Stimulated activated CD4-positive, alpha-beta T cell treated with anti-CD3 and anti-CD28 coated beads, TNF-alpha, amount 100 ng/mL, for 48 hours (primary cell): ENCODE measurements at places on chromosomes 1 and 21.

- no peak for DNase-seq
Measured at GRCh38 chr1:183346276-183346732, 71.9 kb downstream of the NMNAT2 start.

GRCh38 chr1:14253676-14254075 is 344.8 kb upstream of the KAZN start:
- DNase-seq = no peak

DNA sequence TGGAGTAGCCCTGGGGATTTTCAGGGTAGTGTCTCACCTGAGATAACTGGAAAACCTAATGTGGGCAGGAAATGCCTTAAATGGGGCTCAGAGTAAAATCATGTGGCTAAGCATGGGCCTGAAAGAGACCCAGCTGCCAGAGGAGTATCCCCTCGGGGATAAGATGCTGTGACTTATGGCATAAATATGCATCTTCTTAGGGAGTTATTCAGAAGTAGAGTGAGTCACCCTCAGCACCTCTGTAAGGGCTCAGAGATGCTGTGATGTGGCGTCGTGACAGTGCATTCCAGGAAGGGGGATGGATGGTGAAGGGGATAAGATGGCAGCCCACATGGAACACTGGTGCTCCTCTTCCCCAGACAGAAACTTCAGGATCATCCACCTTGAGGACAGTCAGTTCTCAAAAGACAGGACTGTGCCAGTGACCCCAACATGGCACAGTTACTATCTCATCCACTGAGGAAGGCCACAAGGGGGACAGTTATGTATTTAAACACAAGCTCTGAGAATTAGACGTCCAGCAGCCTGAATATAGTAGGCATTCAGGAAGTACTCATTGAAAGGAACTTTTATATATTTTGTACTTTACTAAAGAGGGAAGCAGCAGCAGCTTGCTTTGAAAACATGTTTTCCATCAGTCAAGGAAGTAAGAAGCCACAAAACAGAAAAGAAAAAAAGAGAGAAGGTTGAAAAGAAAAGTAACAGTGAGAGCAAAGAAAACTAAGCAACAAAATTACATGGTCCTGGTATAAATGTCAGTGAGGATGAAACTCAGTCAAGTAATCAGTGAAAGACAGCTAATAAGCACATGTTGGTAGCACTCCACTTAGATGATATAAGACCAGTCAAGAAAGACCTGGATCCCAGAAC is 8.3 kb downstream of the IL24 start:
- no peak for DNase-seq

- peak; percentile 40 for DNase-seq
Measured at GRCh38 chr1:210328746-210329503, at the start of gene HHAT. TSS of gene HHAT (plus strand) at chr1:210328902. CDS start at chr1:210348976, 20,074 bp downstream.

DNA sequence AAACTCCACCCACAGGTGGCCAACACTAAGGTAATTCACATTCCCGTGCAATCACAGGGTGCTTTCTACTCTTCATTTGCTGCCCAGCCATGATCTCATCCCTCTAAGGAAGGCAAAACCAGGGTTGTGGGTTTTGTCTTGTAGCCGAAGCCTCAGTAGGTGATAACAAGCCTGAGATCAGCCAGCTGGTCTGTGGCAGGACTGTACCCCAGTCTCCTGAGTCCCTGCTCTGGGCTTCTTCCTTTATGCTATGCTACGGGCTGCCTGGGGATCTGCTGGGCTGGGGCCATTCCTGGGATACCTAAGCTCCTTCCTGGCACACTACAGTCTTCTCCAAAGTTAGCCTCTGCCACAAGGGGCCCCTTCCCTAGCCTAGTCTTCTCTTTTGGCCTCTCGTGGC is 9.8 kb downstream of the PPFIA4 start:
- DNase-seq = no peak

- no peak for DNase-seq
Measured at GRCh38 chr1:197140121-197140520, 6.3 kb downstream of the ASPM start.

DNA sequence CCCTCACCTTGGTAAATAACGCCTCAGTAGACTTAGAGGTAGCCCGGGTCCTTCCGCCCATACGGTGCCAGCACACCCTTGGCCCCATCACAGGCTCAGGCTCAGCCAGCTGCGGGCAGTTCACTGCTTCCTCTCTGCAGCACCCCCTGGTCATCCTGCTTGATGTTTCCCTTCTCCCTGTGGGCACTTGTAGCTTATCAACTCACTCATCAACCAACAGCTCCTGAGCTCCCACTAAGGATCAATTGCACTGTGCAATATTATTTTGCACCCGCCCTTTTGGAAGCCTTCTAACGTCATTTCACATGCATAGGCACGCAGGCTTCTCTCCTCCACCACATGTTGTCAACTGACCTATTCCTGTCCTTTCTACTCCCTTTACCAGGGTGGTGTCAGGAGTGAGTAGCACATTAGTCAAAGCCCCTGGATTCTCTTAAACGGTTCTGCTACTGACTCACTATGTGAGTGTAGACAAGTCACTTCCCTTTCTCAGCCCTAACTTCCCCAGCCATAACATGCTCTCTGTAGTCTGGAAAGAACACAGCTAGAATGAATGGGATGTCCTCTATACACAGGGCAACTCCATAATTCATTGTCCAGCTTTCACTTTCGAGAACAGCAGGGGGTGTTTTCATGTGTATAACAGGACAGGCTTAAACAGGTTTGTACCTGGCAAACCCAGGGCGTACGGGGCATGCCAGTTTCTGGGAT is 47.1 kb upstream of the IRF2BP2 start:
- DNase-seq = no peak

GRCh38 chr1:61285371-61285885 is 203.1 kb downstream of the NFIA start:
- no peak for DNase-seq

- DNase-seq = no peak
Measured at GRCh38 chr1:201593200-201593921, 54.4 kb downstream of the NAV1 start.

DNA sequence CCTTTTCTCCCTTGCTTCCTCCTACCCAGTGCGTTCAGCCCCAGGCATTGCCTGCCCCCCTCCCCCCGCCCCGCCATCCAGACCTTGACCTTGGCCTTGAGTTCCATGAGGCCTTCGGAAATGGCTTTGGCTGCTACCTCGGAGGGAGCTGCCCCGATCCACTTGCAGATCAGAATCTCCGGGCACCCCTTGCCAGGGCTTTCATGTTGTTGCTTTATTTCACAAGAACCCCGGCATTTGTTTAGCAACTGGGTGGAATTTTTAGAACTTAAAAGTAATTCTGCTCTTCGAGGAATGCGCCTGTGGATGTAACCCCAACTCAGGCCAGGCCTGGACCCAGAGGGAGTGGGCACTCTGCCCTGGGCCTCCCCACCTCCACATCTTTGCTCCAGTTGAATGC is 154.1 kb upstream of the TMEM51 start:
- no peak for DNase-seq

DNA sequence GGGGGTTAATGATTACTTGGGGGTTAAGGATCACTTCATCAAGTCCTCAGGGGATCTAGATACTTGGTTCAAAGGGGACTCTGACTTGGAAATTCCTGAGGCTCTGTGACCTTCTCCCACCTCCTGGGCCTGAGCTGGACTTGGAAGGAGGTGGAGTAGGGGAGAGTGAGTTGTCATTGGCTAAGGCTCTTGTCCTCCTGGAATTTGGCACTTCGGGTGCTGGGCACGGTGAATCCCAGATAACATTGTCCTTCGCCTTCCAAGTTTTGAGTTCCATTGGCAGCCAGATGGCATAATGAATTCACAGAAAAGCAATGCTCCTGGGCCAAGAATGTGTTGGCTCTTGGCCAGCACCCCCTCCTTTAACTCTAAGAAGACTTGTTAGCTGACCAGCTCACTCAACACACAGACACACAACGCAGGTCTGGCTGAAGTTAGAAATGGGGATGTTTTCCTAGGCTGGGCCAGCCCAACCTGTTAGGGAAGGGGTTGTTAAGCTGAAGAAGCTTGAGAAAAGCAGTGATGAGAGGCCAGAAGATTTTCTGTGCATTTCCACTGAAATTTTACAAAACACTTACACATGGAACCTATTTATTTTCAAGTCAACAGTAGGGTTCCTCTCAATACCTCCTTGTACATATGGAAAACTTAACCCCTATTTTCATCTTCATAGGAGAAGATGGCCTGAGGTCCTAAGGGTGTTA is 29.7 kb downstream of the SLC26A9 start:
- DNase-seq = no peak

DNA sequence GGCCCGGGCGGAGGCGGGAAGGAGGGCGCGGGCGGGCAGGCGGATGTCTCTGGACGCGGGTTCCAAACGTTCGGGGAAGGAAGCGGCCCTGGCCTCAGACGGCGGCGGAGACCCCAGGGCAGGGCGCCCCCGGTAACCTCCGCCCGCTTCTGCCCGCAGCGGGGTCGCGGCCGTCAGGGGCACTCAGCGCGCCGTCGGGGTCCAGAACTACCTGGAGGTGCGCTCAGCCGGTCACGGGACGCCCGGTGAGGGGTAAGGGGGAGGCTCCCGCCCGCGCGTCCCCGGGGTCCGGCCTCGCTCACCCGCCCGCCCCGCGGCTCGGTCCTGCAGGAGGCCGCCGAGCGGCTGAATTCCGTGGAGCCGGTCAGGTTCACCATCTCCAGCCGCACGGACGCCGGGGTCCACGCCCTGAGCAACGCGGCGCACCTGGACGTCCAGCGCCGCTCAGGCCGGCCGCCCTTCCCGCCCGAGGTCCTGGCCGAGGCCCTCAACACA is 406 bp downstream of the PUSL1 start:
- no peak for DNase-seq

- no peak for DNase-seq
Measured at GRCh38 chr21:37166733-37167132, 93.7 kb downstream of the TTC3 start.

GRCh38 chr1:68010090-68010489 is 40.3 kb downstream of the DIRAS3 start:
- DNase-seq = no peak

GRCh38 chr1:156747742-156748669 is 3.5 kb downstream of the HDGF start:
- no peak for DNase-seq

- DNase-seq = no peak
Measured at GRCh38 chr1:160243767-160244166, 18.6 kb downstream of the DCAF8 start.

DNA sequence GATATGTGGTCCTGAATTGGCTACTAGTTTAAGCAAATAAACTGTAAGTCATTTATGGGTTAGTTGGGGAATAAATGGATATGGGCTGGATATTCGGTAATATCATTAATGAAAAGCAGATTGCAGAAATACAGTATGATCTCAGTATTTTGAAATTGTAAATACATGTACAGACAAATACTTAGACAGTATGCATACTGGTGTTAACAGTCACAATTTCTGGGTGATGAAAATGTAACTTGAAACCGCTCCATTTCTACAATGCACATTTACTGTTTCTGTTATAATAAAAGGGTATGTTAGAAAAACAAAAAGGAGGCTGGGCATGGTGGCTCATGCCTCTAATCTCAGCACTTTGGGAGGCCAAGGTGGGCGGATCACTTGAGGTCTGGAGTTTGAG is 28.0 kb downstream of the BLZF1 start:
- DNase-seq = no peak

- no peak for DNase-seq
Measured at GRCh38 chr1:50878434-50878833, 81.6 kb downstream of the FAF1 start.

- DNase-seq = no peak
Measured at GRCh38 chr1:57278558-57278957, 145.3 kb downstream of the DAB1 start.

DNA sequence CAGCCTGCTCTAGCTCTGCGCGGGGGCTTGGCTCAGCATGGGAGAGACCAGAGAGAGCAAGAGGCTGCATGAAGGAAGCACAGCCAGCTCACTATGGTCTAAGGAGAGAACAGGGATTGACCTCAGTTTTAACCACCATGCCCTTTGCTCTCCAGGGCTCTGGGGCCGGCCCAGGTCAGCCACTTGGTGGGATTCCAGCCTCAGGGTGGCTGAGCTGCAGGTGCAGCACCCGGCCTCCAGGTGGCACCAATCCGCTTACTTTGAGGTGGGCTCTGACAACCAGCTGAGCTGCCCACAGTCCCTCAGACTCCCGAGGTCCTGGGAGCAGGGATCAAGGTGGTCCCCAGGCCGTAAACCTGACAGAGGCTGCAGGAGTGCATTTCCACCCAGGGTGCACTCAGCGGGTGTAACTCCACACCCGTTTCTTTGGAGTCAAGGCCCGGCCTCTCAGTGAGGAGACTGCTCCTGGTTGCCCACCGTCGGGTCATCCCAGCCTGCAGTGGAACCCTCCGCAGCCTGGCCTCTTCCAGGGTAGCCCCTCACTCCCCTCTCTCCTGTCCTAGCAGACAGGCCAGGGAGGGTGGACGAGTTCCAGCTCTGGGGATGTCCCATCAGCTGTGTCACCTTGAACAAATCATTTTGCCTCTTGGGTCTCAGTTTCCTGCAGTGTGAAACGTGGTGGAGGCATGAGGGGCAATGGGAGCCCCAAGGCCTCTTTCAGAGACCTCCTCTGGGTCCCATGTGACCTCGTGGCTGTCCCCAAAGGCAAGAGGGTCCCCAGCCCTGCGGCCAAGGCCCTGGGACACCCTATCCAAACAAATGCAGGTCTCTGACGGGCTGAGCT is 607 bp upstream of the LGR6 start:
- DNase-seq = no peak

- DNase-seq = no peak
Measured at GRCh38 chr1:15417059-15417934, 7.6 kb downstream of the EFHD2 start.

DNA sequence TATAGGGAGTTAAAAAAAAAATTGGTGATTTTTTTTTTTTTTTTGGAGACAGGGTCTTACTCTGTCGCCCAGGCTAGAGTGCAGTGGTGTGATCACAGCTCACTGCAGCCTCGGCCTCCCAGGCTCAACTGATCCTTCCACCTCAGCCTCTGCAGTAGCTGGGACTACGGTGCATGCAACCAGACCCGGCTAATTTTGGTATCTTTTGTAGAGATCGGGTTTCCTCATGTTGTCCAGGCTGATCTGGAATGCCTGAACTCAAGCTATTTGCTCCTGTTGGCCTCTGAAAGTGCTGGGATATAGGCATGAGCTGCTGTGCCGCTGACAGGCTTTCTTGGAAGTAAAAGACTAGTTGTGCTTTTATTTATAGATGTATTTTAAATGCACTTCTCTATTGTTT is 3.0 kb downstream of the CDC42 start:
- no peak for DNase-seq

- no peak for DNase-seq
Measured at GRCh38 chr1:225888898-225889601, at the start of gene LEFTY1. TSS of gene LEFTY1 (minus strand) at chr1:225889146. CDS start at chr1:225889066, 80 bp downstream.

DNA sequence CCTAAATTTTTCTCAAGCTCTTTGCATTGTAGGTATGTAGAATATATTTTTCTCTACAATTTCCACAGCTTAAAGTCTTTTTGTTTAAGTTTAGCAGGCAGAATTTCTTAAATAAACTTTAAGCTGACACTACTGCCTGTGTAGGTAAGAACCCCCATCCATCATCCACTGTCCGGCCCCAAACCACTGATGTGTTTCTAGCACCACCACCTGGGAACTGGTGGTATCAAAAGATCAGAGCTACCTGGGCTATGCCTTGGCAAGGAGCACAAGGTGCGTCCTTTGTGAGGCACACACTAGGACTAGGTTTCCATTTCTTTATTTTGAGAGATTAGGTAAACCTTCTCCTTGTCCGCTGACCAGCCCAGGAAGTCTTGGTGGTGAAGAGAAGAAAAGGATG is 10.5 kb upstream of the LELP1 start:
- no peak for DNase-seq

- no peak for DNase-seq
Measured at GRCh38 chr1:44640200-44640853, 34.0 kb downstream of the TMEM53 start.

GRCh38 chr1:148355976-148356375 is 127.1 kb downstream of the PPIAL4G start:
- DNase-seq = no peak

GRCh38 chr1:92095874-92096273 is 15.7 kb downstream of the BTBD8 start:
- no peak for DNase-seq
